ENCODE measurements at places on chromosomes 13 and 19.

DNA sequence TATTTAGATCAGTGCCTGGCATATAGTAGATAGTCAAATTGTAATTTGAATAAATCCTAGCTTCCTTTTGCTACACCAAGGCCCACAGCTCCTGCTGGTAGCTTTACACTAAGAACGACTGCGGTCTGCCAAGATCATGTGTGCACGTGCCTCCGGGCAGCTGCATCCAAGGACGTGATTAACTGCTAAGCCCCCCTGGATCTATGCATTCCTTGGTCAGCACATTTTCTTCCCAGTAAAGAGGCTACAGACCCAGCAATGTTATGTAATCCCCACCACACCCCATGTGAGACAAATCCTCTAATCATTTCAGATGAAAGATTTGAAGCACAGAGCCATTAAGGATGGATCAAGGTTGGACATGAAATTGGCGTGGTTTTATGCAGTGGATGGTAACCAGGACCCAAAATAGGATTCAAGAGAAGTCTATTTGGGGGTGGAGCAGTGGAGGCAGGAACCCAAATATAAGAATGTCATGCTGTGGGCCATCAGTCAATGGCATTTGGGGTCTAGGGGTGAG lies 65.2 kb upstream of the PEG3 start:
- no peak for DNase-seq

DNA sequence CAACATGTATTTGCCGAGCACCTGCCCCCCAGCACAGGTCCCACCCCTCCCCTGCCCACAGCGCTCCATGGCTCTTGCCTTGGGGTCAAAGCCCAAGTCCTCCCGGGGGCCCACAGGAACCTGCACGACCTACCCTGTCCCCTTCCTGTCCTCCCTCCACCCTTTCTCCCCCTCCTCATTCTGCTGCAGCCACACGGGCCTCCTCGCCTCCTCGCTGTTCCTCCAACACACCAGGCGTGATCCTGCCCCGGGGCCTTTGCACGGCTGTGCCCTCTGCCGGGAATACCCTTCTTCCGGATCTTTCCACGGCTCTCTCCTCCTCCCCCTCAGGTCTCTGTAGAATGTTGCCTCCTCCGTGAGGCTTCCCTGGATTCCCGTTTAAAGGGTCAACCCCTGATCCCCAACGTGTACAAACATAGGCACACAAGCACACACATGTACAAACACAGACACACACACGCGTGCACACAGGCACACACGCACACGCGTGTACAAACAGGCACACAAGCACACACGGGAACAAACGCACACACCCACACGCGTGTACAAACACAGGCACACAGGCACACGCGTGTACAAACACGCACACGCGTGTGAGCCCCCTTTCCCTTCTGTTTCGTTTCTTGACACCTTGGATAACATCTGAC lies 2.8 kb downstream of the MADCAM1 start:
- no peak for DNase-seq

- no peak for DNase-seq
Measured at GRCh38 chr13:97475011-97475410, 41.0 kb downstream of the RAP2A start.

DNA sequence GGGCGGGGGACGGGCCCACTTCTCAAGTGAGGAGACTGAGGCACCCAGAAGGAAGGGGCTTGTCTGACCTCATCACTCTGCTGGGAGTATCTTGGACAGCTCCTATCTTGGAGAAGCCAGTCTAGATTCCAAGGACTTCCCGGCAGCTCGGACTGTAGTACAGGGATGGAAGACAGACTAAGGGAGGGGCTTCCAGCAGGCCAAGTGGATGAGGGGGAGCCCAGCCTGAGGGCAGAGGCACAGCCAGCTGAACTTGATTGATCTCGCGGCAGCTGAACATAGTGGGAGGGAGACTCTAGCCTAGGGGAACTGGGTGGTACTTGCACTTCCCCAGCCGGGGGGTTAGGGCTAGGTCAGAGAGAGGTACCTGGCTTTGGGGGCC lies 711 bp downstream of the CILP2 start:
- DNase-seq, result peak; percentile 46

DNA sequence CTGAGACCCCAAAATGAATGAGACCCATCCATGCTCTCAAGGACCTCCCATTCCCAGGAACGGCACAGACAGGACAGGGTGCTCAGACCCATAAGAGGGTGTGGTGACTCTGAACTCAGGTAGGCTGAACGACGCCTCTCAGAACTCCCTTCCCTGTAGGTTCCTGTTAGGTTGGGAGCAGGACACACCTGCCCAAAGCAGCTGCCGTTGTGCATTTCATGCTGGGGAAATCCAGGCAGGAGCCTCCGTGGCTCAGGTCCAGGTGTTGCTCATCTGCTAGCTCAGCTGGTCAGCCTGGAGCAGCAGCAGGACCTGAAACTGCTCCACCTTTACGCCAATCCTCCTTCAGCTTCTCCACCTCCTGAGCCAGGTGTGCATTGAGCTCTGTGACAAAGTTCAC lies 19.1 kb upstream of the TEX101 start:
- no peak for DNase-seq

DNA sequence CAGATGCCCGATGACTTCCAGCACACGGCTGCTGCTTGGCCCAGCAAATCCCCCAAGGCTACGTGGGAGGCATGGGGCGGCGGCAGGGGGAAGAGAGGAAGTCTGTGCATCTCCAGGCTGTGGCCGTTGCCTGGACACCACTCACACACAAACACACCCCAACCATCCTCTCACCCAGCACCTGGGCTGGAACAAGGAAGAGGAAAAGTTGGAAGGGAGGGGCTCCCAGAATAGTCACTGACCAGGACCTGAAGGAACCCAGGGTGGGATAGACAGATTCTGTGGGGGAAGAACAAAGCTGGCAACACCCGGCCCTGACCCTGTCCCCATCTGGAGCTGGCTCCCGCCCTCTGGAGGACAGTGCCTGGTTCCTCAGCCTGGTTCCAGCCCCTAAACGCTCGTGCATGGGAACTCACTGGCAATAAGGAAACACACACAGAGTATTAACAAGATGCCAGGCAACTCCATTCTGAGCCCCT lies 11.2 kb downstream of the PPP6R1 start:
- DNase-seq, result no peak

GRCh38 chr13:62185631-62186255 lies 770.1 kb upstream of the PCDH20 start:
- no peak for DNase-seq

DNA sequence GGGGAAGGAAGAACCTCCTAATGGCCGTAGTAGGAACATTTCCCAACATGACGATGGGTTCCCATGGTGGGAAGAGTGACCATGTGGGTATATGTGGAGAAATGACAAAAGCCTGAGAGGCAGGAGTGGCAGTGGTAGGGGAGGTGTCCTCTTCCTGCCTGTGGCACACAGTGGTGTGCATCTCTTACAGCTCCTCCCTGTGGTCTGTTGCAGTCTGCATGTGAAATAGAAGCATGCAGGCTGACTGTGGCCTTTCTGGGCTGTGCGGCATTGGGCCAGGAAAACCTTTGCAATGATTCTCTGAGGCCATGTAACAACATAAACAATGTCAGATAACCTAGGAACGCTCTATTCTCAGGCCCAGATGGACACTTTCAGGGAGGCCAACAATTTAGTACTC lies 84.0 kb downstream of the LACC1 start:
- no peak for DNase-seq

DNA sequence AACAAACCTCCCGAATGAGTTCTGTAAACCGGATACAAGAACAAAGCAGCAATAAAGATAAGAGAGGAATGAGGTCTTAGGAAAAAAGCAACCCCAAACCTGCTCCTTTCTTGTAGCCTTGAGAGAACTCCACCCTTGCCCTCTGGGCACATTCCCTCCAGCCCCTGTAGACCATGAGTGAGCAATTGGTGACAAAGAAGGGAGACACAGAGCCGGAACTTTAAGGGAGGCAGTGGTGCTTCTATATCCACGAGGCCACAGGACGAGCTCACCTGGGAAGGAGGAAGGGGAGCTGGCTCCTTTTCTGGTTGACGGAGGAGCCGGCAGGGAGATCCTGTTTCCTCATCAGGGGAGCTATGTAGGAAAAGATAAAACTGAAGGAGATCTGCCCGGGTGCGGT lies 13.0 kb downstream of the BRME1 start:
- no peak for DNase-seq

GRCh38 chr19:38003438-38004185 lies 96.6 kb downstream of the SIPA1L3 start:
- DNase-seq, result no peak

GRCh38 chr13:105774739-105775460 lies 760.6 kb downstream of the EFNB2 start:
- DNase-seq, result no peak

DNA sequence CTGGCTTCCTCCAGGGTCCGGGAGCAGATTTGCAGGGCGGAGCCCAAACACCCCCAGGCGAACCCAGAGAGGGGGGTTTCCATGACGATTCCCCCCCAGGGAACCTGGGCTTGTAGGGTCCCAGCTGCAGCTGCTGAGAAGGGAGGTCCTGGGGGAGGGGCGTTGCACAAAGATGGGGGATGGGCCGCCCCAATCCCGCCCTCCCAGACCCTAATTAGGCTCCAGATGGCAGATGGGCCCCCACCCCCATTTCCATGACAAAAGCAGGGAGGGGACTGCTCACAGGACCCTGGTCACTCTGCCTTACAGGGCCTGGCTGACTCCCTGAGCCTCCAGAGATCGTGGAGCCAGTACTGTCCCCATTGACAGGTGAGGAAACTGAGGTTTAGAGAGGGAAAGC lies 15.2 kb downstream of the ELAVL3 start:
- DNase-seq, result no peak

GRCh38 chr13:74794582-74794981 lies 660.4 kb upstream of the KLF12 start:
- DNase-seq, result no peak

GRCh38 chr13:112333756-112334543 lies 42.2 kb upstream of the SPACA7 start:
- no peak for DNase-seq

Data from CD4-positive, alpha-beta memory T cell (primary cell).